ENCODE measurements at places on chromosomes 3 and 15.

- no peak overlapping the region for H3K4me3 ChIP-seq
- no peaks in the 10 kb centered on the region for H3K36me3 ChIP-seq
- no peaks in the 10 kb centered on the region for H3K4me1 ChIP-seq
- no peak overlapping the region for H3K27ac ChIP-seq
- H3K27me3 ChIP-seq = no peaks in the 10 kb centered on the region
- no peak for DNase-seq
These were observed 27.5 kb upstream of the CA12 start for GRCh38 chr15:63409179-63409578.

- no peak for DNase-seq
- H3K4me1 ChIP-seq = peaks cover 19% of the 10 kb centered on the region
- peak overlapping the region; percentile 82 for H3K27ac ChIP-seq
- peaks cover 10% of the 10 kb centered on the region for H3K27me3 ChIP-seq
- H3K4me3 ChIP-seq = peak overlapping the region; percentile 92
These were observed 1.1 kb downstream of the ARMC8 start for GRCh38 chr3:138188013-138188730.

DNA sequence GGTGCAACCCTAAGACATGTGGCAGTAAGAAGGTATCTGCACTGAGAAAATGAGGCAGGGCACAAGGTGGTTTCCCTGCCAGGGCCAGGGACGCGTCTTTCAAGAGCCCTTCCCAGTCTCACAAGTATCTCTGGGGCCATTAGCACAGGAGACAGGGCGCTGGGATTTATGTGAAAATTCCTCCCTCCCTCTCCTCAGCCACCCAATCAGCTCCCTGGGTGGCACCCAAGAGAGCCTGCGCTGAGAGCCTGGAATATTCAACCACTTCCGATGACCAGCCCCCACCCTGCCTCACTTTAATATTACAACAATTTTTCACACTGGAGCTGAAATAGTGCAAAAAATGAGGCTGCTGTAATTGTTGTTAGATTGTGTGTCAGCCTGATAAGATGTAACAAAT, 26.1 kb downstream of the SEC61A1 start:
- no peaks in the 10 kb centered on the region for H3K27me3 ChIP-seq
- no peak for DNase-seq
- H3K4me1 ChIP-seq = peaks cover 15% of the 10 kb centered on the region
- no peak overlapping the region for H3K4me3 ChIP-seq

GRCh38 chr3:152269056-152269830, 514 bp downstream of the MBNL1 start:
- no peaks in the 10 kb centered on the region for H3K27me3 ChIP-seq
- DNase-seq = peak; percentile 81

DNA sequence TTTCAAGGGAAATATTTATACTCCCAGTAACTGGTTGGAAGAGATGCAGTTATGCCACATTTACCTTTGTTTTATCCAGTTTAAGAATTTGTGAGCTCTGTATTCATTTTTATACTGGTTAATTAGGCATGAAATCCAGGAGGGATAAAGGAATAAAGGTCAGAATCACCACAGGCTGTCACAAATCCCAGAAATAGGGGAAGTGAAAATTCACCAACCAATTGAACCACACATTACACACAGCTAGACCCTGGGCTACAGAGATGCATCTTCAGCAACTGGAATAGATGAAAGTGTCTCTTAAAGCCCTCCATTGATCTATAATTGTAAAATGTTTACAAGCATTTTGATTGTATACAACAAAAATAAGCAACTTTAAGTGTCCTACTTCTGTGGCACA, 18.5 kb downstream of the SERPINI1 start:
- no peak for DNase-seq
- no peaks in the 10 kb centered on the region for H3K4me1 ChIP-seq
- H3K27ac ChIP-seq = no peak overlapping the region
